ENCODE measurements at places on chromosomes 5 and 9. TPM values are rescaled to one million over a fixed set of nuclear protein-coding genes. Genes with fewer than 3 reads are reported as not detected.

NUDT12 gene
- total RNA-seq: 8.4 TPM

PRUNE2 gene
- total RNA-seq: 536 TPM

SPATA6L gene
- 2.3 TPM for total RNA-seq

SLC36A1 gene
- 9.6 TPM for total RNA-seq

CEL gene
- not detected for total RNA-seq

FAM221B gene
- total RNA-seq: not detected

GRCh38 chr9:137645211-137645610 is 26.4 kb downstream of the EHMT1 start:
- no peak for DNase-seq
- H3K4me1 ChIP-seq: no peaks in the 10 kb centered on the region
- H3K4me3 ChIP-seq: no peak overlapping the region
- H3K27me3 ChIP-seq: no peaks in the 10 kb centered on the region

DNA sequence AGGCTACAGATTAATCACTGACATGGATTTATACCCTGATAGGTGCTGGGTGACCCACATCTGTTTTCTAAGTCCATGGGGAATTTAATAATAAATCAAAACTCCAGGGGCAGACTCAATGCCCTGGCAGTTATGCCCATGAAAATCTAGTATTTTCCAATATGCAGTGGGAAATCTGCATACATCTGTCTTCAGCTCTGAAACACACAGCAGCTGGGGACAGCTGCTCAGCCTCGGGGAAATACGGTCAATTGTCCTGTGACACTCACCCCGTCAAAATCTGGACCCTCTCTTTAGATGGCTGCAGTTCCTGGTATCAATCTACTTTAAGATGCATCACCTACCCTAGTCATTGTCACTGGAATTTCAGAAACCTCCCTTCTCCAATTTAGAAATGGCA is 12.7 kb upstream of the C1QTNF3 start:
- H3K4me3 ChIP-seq: no peak overlapping the region
- no peaks in the 10 kb centered on the region for H3K4me1 ChIP-seq
- no peaks in the 10 kb centered on the region for H3K36me3 ChIP-seq

DNA sequence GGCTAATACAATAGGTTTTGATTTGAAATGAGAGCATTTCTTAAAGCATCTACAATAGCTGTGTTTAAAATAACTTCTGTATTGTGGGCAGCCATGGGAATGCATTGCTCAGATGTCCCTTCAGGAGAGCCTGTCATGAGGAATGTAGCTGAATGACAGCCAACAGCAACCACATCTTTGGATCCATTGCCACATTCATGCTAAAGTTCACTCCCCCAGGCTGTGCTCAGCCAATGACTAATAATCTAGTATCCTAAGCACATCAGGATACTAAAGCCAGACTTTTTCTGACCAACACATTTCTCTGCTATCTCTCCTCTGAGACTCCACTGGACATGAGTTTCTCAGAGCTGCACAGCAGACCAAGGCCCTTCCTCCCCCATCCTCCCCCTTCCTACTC is 45.5 kb downstream of the HTR1A start:
- H3K27ac ChIP-seq: no peak overlapping the region
- no peaks in the 10 kb centered on the region for H3K27me3 ChIP-seq
- H3K4me3 ChIP-seq: no peak overlapping the region

GRCh38 chr5:141172381-141173204 is at the start of gene PCDHB7:
TSS of gene PCDHB7 (plus strand) at chr5:141172644. CDS start at chr5:141172836, 192 bp downstream.
- no peak within 1 kb of the TSS for H3K27ac ChIP-seq
- H3K36me3 ChIP-seq: no peaks in the 10 kb centered on the region
- peaks cover 4% of the 10 kb centered on the region for H3K27me3 ChIP-seq
- no peak within 1 kb of the TSS for H3K4me3 ChIP-seq
- DNase-seq: no peak

GRCh38 chr9:101569741-101570501 is 24.8 kb downstream of the PPP3R2 start:
- no peak for DNase-seq
- H3K4me3 ChIP-seq: no peak overlapping the region
- no peaks in the 10 kb centered on the region for H3K27me3 ChIP-seq
- H3K36me3 ChIP-seq: peaks cover 5% of the 10 kb centered on the region
- H3K4me1 ChIP-seq: no peaks in the 10 kb centered on the region

DNA sequence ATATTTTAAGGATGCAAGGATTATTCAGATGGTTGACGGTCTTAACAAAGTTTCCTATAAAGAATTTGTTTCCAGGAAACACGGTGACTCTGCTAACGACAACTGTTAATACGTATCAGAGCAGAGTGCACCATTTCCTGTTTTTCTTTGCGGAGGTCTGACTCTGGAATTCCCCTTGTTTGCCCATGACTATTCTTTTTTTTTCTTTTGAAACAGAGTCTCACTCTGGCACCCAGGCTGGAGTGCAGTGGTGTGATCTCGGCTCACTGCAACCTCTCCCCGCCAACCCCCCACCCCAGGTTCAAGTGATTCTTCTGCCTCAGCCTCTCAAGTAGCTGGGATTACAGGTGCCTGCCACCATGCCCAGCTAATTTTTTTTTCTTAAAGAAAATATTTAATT is 115.9 kb downstream of the CDC42SE2 start:
- H3K27ac ChIP-seq: peak overlapping the region; percentile 49
- no peak overlapping the region for H3K4me3 ChIP-seq
- peaks cover 14% of the 10 kb centered on the region for H3K4me1 ChIP-seq

GRCh38 chr9:124852121-124852828 is 985 bp upstream of the WDR38 start:
- no peak overlapping the region for H3K27ac ChIP-seq
- H3K4me3 ChIP-seq: no peak overlapping the region
- no peaks in the 10 kb centered on the region for H3K4me1 ChIP-seq

- H3K4me1 ChIP-seq: peaks cover 12% of the 10 kb centered on the region
- H3K4me3 ChIP-seq: peak overlapping the region; percentile 80
- H3K27ac ChIP-seq: peak overlapping the region; percentile 87
Observed at GRCh38 chr5:87268126-87268969, 665 bp downstream of the RASA1 start.

GRCh38 chr5:101473483-101473882 is 570.4 kb upstream of the ST8SIA4 start:
- DNase-seq: no peak
- H3K4me1 ChIP-seq: no peaks in the 10 kb centered on the region
- no peaks in the 10 kb centered on the region for H3K27me3 ChIP-seq
- no peak overlapping the region for H3K27ac ChIP-seq

- no peaks in the 10 kb centered on the region for H3K27me3 ChIP-seq
- H3K4me1 ChIP-seq: no peaks in the 10 kb centered on the region
- H3K27ac ChIP-seq: peak overlapping the region; percentile 83
- DNase-seq: no peak
- H3K36me3 ChIP-seq: peaks cover 1% of the 10 kb centered on the region
Observed at GRCh38 chr9:113523421-113524141, 60.1 kb downstream of the RGS3 start.

- no peaks in the 10 kb centered on the region for H3K4me1 ChIP-seq
- H3K36me3 ChIP-seq: no peaks in the 10 kb centered on the region
- no peak overlapping the region for H3K4me3 ChIP-seq
- H3K27me3 ChIP-seq: no peaks in the 10 kb centered on the region
Observed at GRCh38 chr5:13478831-13479465, 465.5 kb downstream of the DNAH5 start.

DNA sequence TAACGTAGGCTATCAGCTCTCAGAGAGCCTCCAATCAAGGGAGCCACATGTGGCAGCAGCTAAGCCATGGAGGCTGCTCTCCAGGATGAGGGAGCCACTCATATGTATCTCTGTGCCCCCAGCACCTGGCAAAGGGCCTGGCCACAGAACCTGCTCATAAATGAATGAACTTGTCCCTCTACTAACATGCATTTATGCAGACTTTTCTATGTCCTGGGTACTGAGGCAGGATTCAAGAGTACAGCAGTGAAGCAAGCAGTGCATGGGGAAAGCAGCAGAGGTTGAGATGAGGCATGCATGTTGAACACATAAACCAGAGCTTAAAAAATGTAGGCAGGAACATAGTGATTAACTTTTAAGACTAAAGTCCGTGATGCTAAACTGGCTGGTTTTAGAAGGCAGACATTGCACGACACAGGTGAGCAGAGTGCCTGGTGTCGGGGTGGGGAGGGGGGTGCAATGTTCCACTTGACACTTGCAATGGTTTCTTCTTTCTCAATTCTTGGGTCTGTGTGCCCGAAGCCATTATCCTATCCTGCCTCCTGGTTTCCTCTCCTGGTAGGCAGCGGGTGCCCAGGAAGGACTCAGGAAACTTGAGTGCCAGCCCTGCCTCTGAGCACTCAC is 142.8 kb upstream of the ALDH1B1 start:
- no peaks in the 10 kb centered on the region for H3K4me1 ChIP-seq
- H3K36me3 ChIP-seq: no peaks in the 10 kb centered on the region
- no peak for DNase-seq
- no peak overlapping the region for H3K4me3 ChIP-seq

DNA sequence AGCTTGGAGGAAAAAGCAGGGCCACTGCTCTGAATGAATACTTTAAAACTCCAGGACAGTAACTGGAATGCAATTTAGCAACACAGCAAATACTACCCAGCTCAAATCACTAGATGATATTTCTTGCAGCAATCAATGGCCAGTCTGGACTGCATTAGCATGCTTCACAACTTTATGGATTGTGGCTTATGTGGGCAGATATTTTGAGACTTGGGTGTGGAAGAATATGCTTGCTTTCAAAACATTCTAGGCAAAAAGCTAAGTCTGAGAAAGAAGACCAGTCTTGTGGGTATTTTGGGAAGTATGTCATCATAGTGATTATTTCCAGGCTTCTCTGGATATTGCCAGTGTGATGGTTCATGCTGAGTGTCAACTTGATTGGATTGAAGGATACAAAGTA is 3.1 kb downstream of the RANBP3L start:
- H3K27ac ChIP-seq: no peak overlapping the region
- no peaks in the 10 kb centered on the region for H3K27me3 ChIP-seq
- no peaks in the 10 kb centered on the region for H3K36me3 ChIP-seq
- no peak for DNase-seq
- peaks cover 42% of the 10 kb centered on the region for H3K4me1 ChIP-seq
- no peak overlapping the region for H3K4me3 ChIP-seq

- H3K36me3 ChIP-seq: no peaks in the 10 kb centered on the region
- DNase-seq: no peak
- no peak overlapping the region for H3K27ac ChIP-seq
Observed at GRCh38 chr5:111268300-111268699, 44.1 kb downstream of the CAMK4 start.

DNA sequence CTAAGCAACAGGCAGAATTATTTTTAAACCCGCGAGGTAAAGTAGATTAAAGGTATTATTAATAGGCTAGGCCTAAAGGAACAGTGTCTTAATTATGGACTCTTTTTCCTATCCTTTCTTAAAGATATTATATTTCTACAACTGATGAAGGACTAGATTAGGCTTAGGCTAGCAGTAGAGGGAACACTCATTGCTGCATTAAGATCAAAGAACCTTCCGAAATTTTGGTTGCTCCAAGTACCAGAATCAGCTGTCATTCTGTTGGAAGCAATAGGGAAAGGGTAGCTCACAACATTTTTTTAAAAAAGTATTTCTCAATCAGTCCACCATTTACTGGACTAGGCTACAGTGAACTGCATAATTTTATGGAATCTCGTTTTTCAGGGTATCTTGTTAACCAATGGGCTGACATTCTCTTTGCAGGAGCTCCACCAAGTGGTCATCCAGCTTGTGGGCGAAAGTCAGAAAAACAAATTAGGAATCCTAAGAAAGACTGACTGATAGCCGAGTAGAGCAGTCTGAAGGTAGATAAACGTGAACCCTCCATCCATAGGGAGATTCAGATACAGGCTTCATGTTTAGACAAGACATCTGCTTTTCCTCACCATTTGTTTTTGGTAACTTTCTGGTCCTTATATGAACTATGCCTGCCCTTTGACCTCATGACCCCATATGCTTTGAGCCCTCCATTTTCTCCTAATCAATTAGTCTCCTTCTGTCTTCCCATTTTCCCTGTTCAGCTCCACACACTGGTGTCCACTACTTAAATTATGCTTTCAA is 103.6 kb upstream of the CHD1 start:
- no peak overlapping the region for H3K4me3 ChIP-seq
- no peaks in the 10 kb centered on the region for H3K4me1 ChIP-seq
- no peak for DNase-seq
- no peaks in the 10 kb centered on the region for H3K36me3 ChIP-seq
- H3K27me3 ChIP-seq: no peaks in the 10 kb centered on the region
- H3K27ac ChIP-seq: peak overlapping the region; percentile 46

DNA sequence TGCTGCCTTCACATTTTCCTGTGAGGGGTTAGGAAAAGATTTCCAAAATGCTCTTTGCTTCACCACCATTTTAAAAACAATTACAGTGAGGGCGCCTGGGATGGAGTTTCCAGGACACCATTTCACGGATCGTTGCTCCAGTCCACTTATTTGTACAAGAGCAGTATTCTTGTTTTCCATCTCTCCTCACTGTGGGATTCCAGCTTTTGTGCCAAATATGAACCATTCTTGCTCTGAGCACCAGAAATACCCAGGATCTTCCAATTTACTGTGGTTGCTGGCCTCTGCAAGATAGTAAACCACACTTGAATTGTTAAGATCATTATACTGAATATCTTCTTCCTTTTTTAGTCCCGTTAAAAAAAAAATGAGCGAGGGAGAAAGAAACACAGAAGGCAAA is 899.5 kb downstream of the TLE1 start:
- H3K36me3 ChIP-seq: no peaks in the 10 kb centered on the region
- H3K27me3 ChIP-seq: no peaks in the 10 kb centered on the region
- no peaks in the 10 kb centered on the region for H3K4me1 ChIP-seq
- no peak overlapping the region for H3K4me3 ChIP-seq

- peaks cover 26% of the 10 kb centered on the region for H3K4me1 ChIP-seq
- no peak overlapping the region for H3K27ac ChIP-seq
- DNase-seq: no peak
- H3K36me3 ChIP-seq: no peaks in the 10 kb centered on the region
- H3K27me3 ChIP-seq: no peaks in the 10 kb centered on the region
Observed at GRCh38 chr5:78887384-78888118, 97.6 kb downstream of the ARSB start.

- H3K27ac ChIP-seq: no peak overlapping the region
- H3K4me3 ChIP-seq: peak overlapping the region; percentile 33
- H3K4me1 ChIP-seq: no peaks in the 10 kb centered on the region
- no peak for DNase-seq
- no peaks in the 10 kb centered on the region for H3K36me3 ChIP-seq
Observed at GRCh38 chr5:58582019-58582802, 664 bp upstream of the RAB3C start.

- no peak overlapping the region for H3K4me3 ChIP-seq
- no peaks in the 10 kb centered on the region for H3K36me3 ChIP-seq
- H3K27me3 ChIP-seq: no peaks in the 10 kb centered on the region
- DNase-seq: no peak
Observed at GRCh38 chr5:172166030-172166826, 21.8 kb downstream of the STK10 start.

DNA sequence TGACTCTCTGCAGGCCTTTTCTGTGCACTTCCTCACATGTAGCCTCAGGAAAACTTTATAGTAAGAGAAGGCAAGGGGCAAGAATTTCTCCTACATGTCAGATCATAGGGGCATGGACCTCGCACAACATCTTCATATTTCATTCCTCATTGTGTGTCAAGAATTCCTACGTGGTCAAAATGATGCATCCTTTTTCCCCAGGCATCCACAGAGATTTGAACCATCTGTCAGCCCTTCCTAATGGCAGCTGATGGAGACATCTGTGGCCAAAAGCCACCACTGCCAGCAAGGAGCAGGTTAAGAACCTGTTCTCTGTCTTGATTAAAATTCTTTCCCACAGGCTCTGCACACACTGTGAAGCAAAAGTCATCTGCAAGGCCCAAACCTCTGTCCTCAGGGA is 42.5 kb downstream of the MFAP3 start:
- no peak for DNase-seq
- H3K36me3 ChIP-seq: no peaks in the 10 kb centered on the region
- H3K4me1 ChIP-seq: no peaks in the 10 kb centered on the region
- no peak overlapping the region for H3K27ac ChIP-seq
- H3K27me3 ChIP-seq: no peaks in the 10 kb centered on the region

Measured in sigmoid colon (tissue), 7 donors.